ENCODE measurements at places on chromosomes 16 and 17. TPM values are rescaled to one million over a fixed set of nuclear protein-coding genes. Genes with fewer than 3 reads are reported as not detected.

Gene KRT17
- not detected for total RNA-seq

Gene PTGES3L
- 0.53 TPM for total RNA-seq

Gene TNS4
- 15.2 TPM for total RNA-seq

Gene IRF8
- total RNA-seq = 43.1 TPM

GRCh38 chr16:11914210-11915113, 1.3 kb downstream of the GSPT1 start:
- H3K4me1 ChIP-seq = peaks cover 47% of the 10 kb centered on the region
- H3K36me3 ChIP-seq = peaks cover 22% of the 10 kb centered on the region
- no peaks in the 10 kb centered on the region for H3K27me3 ChIP-seq
- peak; percentile 55 for DNase-seq
- peak overlapping the region; percentile 92 for H3K27ac ChIP-seq

DNA sequence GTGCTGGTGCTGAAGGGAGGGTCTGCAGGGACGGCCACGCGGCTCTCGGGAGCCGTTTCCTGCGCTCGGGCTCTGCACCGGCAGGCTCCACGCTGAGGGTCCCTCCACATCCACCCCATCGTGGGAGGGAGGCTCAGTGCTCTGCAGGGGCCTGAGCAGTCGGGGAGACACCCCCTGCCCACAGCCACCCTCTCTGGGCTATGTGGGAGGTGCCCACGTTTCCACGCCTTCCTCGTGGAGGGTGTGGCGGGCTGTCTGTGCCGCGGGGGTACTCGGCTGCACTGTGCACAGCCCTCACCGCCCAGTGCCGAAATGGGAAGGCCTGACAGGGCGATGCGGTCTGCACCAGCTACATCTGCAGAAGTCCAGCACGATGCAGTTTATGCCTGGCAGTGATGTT, 25.5 kb upstream of the ZNF750 start:
- no peak overlapping the region for H3K27ac ChIP-seq
- no peaks in the 10 kb centered on the region for H3K27me3 ChIP-seq
- H3K4me3 ChIP-seq = no peak overlapping the region
- H3K4me1 ChIP-seq = peaks cover 74% of the 10 kb centered on the region
- peaks cover 4% of the 10 kb centered on the region for H3K36me3 ChIP-seq
- DNase-seq = no peak

GRCh38 chr17:67431249-67432015, 54.4 kb downstream of the PITPNC1 start:
- peak; percentile 36 for DNase-seq
- H3K4me3 ChIP-seq = peak overlapping the region; percentile 58
- peaks cover 69% of the 10 kb centered on the region for H3K4me1 ChIP-seq
- no peaks in the 10 kb centered on the region for H3K27me3 ChIP-seq
